Type B pancreatic cell (in vitro differentiated cells): ENCODE measurements at places on chromosomes 12 and 14. TPM values are rescaled to one million over a fixed set of nuclear protein-coding genes. Genes with fewer than 3 reads are reported as not detected.

The SERPINA12 gene
- total RNA-seq = not detected in 2 replicates

The KRT75 gene
- total RNA-seq = not detected in 2 replicates

The RPS29 gene
- 1,493 and 1,875 TPM in 2 replicates for total RNA-seq

The ADCK1 gene
- 6.9 and 9.2 TPM in 2 replicates for total RNA-seq

The DCP1B gene
- total RNA-seq = 22.3 and 29.8 TPM in 2 replicates

The RASAL1 gene
- total RNA-seq = 0.58 and 2.7 TPM in 2 replicates

The GLIPR1L1 gene
- not detected in 2 replicates for total RNA-seq

The C1QL4 gene
- 0.17 and 1.2 TPM in 2 replicates for total RNA-seq

The SH2B3 gene
- total RNA-seq = 2.4 and 5.2 TPM in 2 replicates

The TAS2R19 gene
- 3.1 and 3.5 TPM in 2 replicates for total RNA-seq

- no peaks in the 10 kb centered on the region for H3K36me3 ChIP-seq
- H3K27ac ChIP-seq = no peak overlapping the region
- no peaks in the 10 kb centered on the region for H3K27me3 ChIP-seq
These were observed 39.7 kb upstream of the PCED1B start for GRCh38 chr12:47039756-47040155.

GRCh38 chr12:82124711-82125380, 233.3 kb downstream of the CCDC59 start:
- H3K27me3 ChIP-seq = no peaks in the 10 kb centered on the region
- no peak overlapping the region for H3K27ac ChIP-seq
- no peak overlapping the region for H3K4me3 ChIP-seq
- no peaks in the 10 kb centered on the region for H3K4me1 ChIP-seq
- DNase-seq = no peak

DNA sequence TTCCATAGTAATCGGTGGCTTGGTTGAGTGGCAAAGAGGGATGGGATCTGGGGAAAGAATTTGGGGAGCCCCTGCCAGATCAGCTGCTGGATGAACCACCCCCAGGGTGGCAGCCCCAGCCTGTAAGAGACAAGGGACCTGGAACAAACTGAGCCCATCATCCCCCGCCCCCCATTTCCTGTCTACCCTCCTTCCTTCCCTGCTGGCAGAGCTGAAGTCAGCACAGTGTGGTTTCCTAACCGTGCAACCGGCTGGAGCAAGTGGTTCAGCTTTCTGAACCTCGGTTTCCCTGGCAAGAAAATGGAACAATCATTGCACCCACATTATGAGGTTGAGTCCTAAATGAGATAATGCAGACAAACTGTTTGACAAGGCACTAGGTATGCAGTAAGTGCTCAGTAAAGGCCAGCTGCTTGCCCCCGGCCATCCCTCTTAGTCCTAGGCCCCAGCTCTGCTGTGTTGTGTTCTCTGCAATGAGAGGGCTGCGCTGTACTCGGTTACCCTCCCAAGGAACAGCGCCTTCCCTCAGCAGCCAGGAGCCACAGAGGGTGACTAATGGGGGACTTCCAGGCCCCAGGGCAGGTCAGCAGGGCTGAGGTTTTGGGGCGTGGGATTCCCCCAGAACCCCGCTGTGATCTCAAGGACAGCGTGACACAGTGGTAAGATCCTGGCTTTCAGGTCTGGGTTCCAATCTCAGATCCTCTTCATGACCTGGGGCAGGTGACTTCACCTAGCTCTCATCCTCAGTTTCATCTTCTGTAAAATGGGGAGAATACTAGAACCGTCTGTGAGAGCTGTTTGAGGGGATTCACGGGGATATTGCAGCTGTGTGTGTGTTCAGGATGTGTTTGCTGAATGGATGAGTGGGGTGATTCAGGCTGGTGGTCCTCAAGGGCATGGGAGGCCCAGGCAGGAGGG, 16.5 kb downstream of the SELPLG start:
- peaks cover 5% of the 10 kb centered on the region for H3K27me3 ChIP-seq
- no peak overlapping the region for H3K27ac ChIP-seq
- DNase-seq = no peak
- H3K36me3 ChIP-seq = no peaks in the 10 kb centered on the region
- no peak overlapping the region for H3K4me3 ChIP-seq

GRCh38 chr14:78652727-78653126, 482.6 kb downstream of the NRXN3 start:
- H3K4me3 ChIP-seq = no peak overlapping the region
- H3K4me1 ChIP-seq = no peaks in the 10 kb centered on the region
- H3K27me3 ChIP-seq = peaks cover 21% of the 10 kb centered on the region
- H3K36me3 ChIP-seq = no peaks in the 10 kb centered on the region

DNA sequence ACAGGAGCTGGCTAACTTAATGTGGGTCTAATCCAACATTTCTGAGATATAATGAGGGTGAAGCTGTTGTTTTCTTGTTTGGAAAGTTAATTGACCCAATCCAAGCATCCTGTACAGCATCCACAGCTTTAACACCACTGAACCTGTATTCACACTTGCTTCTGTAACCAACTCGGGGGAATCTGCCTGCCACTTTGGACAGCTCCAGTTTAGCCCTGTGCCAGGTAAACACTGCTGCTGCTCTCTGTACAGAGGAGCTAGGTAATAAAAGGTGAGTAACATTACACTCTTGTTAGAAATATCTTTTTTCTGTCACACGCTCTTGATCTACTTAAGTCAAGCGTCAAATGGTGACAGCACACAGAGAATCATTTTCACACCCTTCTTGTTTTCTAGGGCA, 700 bp downstream of the OR11G2 start:
- H3K27me3 ChIP-seq = no peaks in the 10 kb centered on the region
- H3K4me3 ChIP-seq = no peak overlapping the region
- H3K4me1 ChIP-seq = no peaks in the 10 kb centered on the region
- no peak for DNase-seq

DNA sequence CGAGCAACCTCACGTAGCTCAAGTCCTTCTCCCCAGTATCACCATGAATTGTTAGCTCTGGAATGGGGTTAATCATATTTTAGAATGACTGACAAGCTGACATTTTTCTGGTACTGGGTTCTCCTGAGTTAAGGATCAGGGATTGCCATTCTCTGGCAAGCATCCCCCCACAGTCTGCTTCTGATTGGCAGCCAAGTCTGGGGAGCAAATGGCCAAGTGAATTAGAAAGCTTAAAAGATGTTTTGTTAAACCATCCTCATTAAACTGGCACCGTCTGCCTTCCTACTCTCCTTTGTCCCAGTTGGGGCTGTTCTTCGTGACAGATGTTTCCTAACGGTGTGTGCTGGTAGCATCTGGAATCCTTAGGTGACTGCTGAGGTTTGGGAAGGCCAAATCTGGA, 17.2 kb upstream of the CISTR start:
- H3K36me3 ChIP-seq = no peaks in the 10 kb centered on the region
- H3K4me3 ChIP-seq = no peak overlapping the region
- no peaks in the 10 kb centered on the region for H3K4me1 ChIP-seq
- no peak overlapping the region for H3K27ac ChIP-seq
- H3K27me3 ChIP-seq = peaks cover 86% of the 10 kb centered on the region

DNA sequence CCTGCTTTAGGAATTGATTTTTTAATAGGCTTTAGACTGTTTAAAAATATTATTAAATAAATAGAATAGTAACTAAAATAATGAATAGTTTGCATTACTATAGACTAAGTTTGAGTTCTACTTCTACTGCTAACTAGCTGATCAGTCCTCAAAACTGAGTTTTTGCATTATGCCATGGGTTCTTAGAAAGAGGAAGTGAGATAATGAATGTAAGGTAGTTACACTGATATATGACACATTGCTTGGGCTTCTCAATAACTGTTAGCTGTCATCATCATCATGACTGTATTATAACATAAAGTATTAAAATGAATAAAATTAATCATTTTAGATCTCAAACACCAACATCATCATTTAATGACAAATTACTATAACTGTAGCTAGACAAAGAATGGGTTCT, 949.7 kb downstream of the TRHDE start:
- H3K27me3 ChIP-seq = no peaks in the 10 kb centered on the region
- no peaks in the 10 kb centered on the region for H3K36me3 ChIP-seq
- DNase-seq = no peak
- H3K27ac ChIP-seq = no peak overlapping the region

DNA sequence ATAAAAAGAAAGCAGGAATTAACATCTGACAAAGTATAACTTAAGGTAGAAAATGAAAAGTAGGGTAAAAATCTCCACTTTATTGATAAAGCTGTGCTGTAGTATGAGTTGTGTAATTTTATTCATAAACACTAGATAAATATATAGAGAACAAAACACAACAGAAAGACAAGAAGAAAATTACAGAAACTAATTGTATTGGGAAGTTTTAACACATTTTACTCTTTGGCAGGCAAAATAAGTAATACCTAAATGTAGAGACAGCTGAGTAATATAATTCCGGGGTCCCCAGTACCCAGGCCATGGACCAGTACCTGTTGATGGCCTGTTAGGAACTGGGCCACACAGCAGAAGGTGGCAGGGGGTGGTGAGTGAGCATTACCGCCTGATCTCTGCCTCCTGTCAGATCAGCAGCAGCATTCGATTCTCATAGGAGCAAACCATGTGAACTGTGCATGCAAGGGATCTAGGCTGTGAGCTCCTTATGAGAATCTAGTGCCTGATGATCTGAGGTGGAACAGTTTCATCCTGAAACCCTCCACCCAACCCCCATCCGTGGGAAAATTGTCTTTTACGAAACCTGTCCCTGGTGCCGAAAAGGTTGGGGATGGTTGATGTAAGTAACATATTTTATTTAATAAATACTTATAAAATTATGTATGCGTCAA, 84.4 kb upstream of the ETV6 start:
- no peaks in the 10 kb centered on the region for H3K27me3 ChIP-seq
- no peak overlapping the region for H3K4me3 ChIP-seq
- no peak for DNase-seq
- peaks cover 7% of the 10 kb centered on the region for H3K4me1 ChIP-seq

- no peak for DNase-seq
- H3K27ac ChIP-seq = no peak overlapping the region
- H3K27me3 ChIP-seq = peaks cover 3% of the 10 kb centered on the region
- H3K4me3 ChIP-seq = no peak overlapping the region
- no peaks in the 10 kb centered on the region for H3K36me3 ChIP-seq
These were observed 64.1 kb downstream of the KIF26A start for GRCh38 chr14:104202259-104203070.

GRCh38 chr12:29847246-29847645, 63.5 kb upstream of the TMTC1 start:
- no peak overlapping the region for H3K27ac ChIP-seq
- H3K36me3 ChIP-seq = peaks cover 13% of the 10 kb centered on the region
- no peak overlapping the region for H3K4me3 ChIP-seq

DNA sequence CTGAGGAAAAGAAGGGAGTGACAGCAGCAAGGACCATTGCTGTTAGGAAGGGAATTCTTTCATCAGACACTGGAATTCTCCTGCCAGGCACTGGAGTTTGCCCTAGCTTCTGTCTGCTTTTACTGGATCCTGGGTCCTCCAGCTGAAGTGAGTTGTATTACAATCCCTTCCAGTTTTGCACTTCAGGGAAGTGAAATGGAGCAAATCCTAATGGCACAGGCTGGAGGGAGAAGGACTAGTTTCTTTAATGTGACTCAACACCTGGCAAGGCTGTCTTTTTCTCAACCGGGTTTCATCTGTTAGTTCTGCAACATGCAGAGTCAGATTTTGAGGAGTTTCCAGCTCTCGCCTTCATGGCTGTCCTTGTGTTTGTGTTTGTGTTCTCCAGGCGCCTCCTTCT, 45.8 kb downstream of the ETV6 start:
- peaks cover under 1% of the 10 kb centered on the region for H3K4me1 ChIP-seq
- H3K36me3 ChIP-seq = peaks cover 20% of the 10 kb centered on the region
- peaks cover under 1% of the 10 kb centered on the region for H3K27me3 ChIP-seq
- H3K27ac ChIP-seq = no peak overlapping the region

- no peaks in the 10 kb centered on the region for H3K36me3 ChIP-seq
- no peaks in the 10 kb centered on the region for H3K27me3 ChIP-seq
- no peak for DNase-seq
- H3K27ac ChIP-seq = peak overlapping the region; percentile 95
- H3K4me1 ChIP-seq = peaks cover 45% of the 10 kb centered on the region
These were observed 21.1 kb upstream of the KRT8 start for GRCh38 chr12:52925717-52926595.

- H3K36me3 ChIP-seq = no peaks in the 10 kb centered on the region
- H3K27ac ChIP-seq = no peak overlapping the region
- no peak for DNase-seq
- H3K27me3 ChIP-seq = no peaks in the 10 kb centered on the region
- peaks cover 16% of the 10 kb centered on the region for H3K4me1 ChIP-seq
These were observed 577.9 kb upstream of the TBX3 start for GRCh38 chr12:115261691-115262398.

DNA sequence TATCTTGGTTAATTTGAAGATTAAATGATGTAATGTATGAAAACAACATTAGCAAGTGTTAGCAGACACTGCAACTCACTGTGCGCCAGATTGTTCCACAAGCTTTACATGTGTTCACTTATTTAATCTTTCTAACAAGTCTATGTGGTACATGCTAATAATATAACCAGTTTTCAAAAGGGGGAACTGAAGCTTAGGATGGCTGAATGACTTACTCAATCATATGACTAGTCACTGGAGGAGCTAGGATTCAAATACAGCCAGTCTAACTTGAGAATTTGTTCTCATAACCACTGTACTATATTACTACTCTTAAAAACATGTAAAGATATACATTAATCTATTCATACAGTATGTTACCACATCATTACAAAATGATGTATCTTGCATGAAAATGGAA, 60.5 kb upstream of the LRIG3 start:
- no peak overlapping the region for H3K27ac ChIP-seq
- DNase-seq = no peak
- no peak overlapping the region for H3K4me3 ChIP-seq
- H3K27me3 ChIP-seq = no peaks in the 10 kb centered on the region
- peaks cover 5% of the 10 kb centered on the region for H3K4me1 ChIP-seq
- no peaks in the 10 kb centered on the region for H3K36me3 ChIP-seq

- peaks cover 15% of the 10 kb centered on the region for H3K4me1 ChIP-seq
- H3K27ac ChIP-seq = no peak overlapping the region
- DNase-seq = no peak
These were observed 1041.6 kb downstream of the BCL11B start for GRCh38 chr14:98230411-98230810.

GRCh38 chr12:53198486-53199110, 8.5 kb downstream of the ITGB7 start:
- H3K27me3 ChIP-seq = peaks cover 52% of the 10 kb centered on the region
- peaks cover 5% of the 10 kb centered on the region for H3K4me1 ChIP-seq
- no peak overlapping the region for H3K27ac ChIP-seq

GRCh38 chr12:109304485-109304884, 4.6 kb downstream of the FOXN4 start:
- no peak overlapping the region for H3K4me3 ChIP-seq
- peaks cover 6% of the 10 kb centered on the region for H3K4me1 ChIP-seq
- H3K27ac ChIP-seq = no peak overlapping the region
- H3K36me3 ChIP-seq = no peaks in the 10 kb centered on the region
- peaks cover 55% of the 10 kb centered on the region for H3K27me3 ChIP-seq
